ENCODE measurements at places on chromosomes 7 and 10. TPM values are rescaled to one million over a fixed set of nuclear protein-coding genes. Genes with fewer than 3 reads are reported as not detected.

CDHR3 gene
- 5.0 TPM for total RNA-seq

EPHB6 gene
- 0.50 TPM for total RNA-seq

EIF5AL1 gene
- 2.3 TPM for total RNA-seq

AKR1C8 gene
- not detected for total RNA-seq

TBC1D12 gene
- 6.5 TPM for total RNA-seq

PPP1R9A gene
- total RNA-seq = 2.6 TPM

MRLN gene
- total RNA-seq = not detected

PYROXD2 gene
- 4.8 TPM for total RNA-seq

TRIL gene
- not detected for total RNA-seq

GIMAP1 gene
- total RNA-seq = not detected

TM9SF3 gene
- 53.6 TPM for total RNA-seq

CLCN1 gene
- total RNA-seq = not detected

SPDYE5 gene
- total RNA-seq = not detected
